SW 1271 (cell line): ENCODE measurements at places on chromosomes 6 and 20.

DNA sequence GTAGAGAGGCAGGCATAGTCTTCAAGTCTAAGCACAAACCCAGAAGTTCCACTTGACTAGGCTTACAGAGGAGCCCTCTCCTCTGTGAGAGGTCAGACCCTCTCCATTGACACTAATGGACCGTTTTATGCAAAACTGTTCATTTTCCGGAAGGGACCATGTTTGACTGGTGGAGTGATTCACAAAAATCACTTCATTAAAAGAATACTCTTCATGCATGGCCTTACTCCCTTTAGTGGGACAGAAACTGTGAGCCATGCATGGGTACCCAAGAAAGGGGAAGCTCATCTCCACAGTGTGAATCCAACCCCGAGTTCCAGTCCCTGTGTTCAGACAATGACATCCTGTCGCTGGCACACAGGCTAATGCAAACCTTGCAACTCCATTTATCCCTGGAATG is 63.2 kb downstream of the OLIG3 start:
- DNase-seq: no peak

DNA sequence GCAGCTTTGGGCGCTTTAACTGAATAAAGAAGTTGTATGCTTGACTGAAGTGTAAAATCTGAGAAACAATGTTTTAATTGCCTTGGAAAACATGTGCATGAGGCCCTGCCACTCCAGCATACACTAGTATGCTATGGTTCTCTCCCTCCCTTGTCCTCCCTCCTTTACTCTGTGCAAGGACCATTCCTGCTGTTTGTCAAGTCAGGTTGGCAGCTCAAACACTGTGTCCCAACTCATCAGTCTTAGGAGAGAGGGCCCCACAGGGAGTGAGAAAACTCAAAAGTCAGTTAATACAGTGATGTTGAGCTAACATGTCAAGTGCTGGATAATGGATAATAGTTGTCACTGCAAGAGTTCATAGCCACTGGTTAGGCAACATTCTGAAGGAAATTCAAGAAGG is 543.6 kb downstream of the GRIK2 start:
- no peak for DNase-seq

DNA sequence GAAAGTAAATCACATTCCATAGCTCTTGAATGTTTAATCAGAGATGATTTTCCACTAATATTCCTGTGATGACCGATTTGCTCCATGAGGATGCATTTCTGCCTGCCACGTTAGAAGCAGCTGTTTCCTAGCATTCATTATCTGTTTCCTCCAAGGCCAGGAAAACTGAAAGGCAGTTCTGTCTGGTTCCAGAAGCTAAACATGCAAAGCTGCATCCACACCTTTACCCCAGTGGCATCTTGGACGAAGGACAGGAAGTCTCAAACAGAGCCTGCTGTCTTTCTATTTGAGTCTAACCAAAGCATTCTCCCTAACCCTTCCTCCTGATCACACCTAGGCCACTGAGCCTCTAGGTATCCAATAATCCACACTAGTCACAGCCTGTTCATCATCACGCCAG is 27.6 kb downstream of the CNKSR3 start:
- no peak for DNase-seq

DNA sequence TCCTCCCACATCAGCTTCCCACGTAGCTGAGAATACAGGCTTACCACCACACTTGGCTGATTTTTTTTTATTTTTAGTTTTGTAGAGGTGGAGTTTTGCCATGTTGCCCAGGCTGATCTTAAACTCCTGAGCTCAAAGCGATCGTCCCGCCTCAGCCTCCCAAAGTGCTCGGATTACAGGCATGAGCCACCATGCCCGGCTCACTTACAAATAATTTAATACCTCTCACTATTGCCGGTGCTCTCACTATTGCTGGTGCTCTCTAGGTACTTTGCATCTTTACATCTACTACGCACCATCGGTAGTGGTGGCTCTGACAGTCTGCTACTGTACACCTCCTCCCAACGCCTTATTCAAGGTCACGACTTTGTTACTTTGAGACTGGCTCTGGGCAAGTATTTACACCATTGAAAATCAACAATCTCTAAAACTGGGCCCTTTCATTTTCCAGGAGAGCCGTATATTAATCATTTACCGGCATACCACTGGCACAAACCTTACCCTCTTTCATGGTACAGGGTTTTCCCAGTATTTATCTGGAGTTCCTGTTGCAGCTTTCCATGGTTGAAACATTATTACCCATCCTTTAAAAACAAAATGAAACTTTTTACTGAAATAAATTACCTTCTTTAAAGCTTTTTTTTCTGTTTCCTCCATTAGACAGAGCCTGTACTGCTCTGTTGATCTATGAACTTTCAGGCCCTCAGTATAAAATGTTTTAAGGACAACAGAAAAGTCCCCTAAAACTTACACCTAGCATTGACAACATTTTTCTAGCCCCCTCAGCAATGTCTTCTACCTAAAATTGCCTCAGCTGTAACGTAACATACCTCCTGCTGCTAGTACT is 259.6 kb upstream of the PLCB4 start:
- DNase-seq: no peak

DNA sequence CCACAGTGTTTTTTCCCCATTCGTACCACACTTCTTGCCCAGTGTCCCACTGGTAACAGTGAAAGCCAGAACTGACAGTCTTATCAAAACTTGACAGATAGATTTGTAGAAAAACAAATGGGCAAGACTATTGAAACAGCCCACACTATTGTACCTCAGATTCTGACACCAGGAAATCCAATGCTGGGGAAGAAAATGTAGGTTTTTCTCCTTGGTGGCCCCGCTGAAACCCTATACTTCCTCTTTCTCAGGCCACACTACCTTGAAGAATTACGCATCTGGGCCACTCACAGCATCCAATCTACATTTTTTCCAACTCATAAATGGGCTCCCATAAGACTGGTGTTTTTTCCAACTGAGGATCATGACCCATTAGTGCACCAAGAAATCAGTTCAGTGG is 90.9 kb upstream of the HDDC2 start:
- DNase-seq: no peak

DNA sequence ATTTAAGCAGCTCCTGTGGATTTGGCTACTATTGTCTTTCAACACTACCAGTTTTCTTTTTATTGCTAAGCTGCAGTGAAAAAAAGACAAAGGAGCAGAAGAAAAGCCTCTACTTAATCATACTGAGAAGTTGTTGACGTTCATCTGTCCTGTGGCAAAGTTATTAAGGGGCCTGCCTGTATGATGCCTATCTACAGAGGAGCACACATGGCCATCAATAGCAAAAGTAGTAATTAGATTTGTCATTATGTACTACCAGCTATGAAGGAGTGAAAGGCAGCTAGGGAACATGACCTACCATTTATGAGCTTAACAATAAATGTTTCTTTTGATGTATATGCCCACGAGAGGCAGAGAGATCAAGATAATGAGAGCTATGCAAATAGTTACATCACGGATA is 620.9 kb downstream of the PHF3 start:
- DNase-seq: no peak

GRCh38 chr20:57695012-57695411 is 14.8 kb downstream of the PMEPA1 start:
- no peak for DNase-seq

GRCh38 chr20:41165001-41165882 is 27.9 kb downstream of the PLCG1 start:
- DNase-seq: no peak
